ENCODE measurements at places on chromosomes 2 and 18.

DNA sequence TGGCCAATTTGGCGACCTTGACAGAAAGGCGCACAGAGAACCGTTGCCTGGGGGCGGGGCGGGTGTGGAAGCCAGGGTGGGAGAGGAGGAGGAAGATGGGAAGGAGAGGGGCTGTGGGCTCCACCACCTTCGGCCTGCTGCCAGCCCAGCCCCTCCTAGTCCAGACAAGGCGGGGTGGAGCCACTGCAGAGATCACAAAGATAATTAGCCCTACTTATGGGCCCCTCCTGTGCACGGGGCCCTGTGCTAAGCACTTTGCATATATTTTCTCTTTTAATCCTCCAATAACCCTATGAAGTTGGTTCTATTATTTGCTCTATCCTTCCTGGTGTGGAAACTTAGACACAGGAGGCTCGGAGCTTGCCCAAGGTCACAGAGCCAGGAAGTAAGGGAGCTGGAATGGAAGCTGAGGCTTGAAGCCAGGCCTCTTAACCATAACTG, 13.7 kb upstream of the ECEL1 start:
- no peak for DNase-seq

- DNase-seq, result no peak
Measured at GRCh38 chr2:140643761-140644187, 1487.0 kb downstream of the LRP1B start.

GRCh38 chr18:21330122-21330701, 88.2 kb downstream of the GREB1L start:
- no peak for DNase-seq

- peak; percentile 5 for DNase-seq
Measured at GRCh38 chr2:60262178-60262577, 291.3 kb downstream of the BCL11A start.

DNA sequence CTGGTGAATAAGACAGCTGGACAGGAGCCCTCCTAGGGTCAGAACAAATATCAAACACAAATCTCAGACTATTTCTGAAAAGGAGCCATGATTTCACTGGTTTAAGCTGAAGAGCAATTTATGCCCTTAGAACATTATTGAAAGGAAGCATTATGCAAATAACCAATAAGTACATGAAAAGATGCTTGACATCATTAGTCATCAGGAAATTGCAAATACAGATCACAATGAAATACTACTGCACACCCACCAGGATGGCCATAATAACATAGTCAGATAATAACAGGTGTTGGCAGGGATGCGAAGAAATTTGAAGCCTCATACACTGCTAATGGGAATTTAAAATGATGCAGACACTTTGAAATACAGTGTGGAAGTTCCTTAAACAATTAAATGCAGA, 176.4 kb upstream of the RAB6C start:
- DNase-seq, result peak; percentile 19

Data from NCI-H2081 treated with DMSO at 0.1 percent for 48 hours (cell line).